Stimulated activated CD8-positive, alpha-beta memory T cell treated with anti-CD3 and anti-CD28 coated beads, Interleukin-4, amount 100 ng/mL, for 4 hours (primary cell): ENCODE measurements at places on chromosomes 4 and X.

- no peak for DNase-seq
Observed at GRCh38 chr4:84578540-84579402, 4.2 kb upstream of the CDS1 start.

- no peak for DNase-seq
Observed at GRCh38 chr4:7698584-7698983, 241.1 kb downstream of the AFAP1 start.

DNA sequence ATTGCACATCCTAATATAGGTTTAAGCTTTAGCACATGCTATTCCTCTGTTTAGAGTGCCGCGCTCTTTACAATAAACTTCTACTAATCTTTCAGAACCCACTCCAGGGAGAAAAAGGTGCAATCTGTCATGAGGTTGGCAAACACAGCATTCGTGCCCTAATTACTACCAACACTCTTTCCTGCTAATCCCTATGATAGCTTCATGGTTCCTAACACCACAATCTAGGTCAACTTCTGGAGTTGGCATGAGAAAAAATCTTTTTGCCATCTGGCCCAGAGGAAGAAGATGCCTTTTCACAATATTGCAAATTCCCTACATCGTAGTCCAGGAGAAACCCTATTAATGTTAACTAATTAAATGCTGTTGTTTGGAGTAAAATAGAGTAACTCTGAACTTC, 39.6 kb downstream of the TMA16 start:
- no peak for DNase-seq

- no peak for DNase-seq
Observed at GRCh38 chr4:81622474-81623184, 150.9 kb upstream of the RASGEF1B start.

GRCh38 chrX:41781500-41781899, 57.5 kb downstream of the GPR82 start:
- no peak for DNase-seq
